ENCODE measurements at places on chromosomes 11 and 22. TPM values are rescaled to one million over a fixed set of nuclear protein-coding genes. Genes with fewer than 3 reads are reported as not detected.
A peak's percentile ranks its signal among the peaks of the same experiment; 100 is the strongest.

DNA sequence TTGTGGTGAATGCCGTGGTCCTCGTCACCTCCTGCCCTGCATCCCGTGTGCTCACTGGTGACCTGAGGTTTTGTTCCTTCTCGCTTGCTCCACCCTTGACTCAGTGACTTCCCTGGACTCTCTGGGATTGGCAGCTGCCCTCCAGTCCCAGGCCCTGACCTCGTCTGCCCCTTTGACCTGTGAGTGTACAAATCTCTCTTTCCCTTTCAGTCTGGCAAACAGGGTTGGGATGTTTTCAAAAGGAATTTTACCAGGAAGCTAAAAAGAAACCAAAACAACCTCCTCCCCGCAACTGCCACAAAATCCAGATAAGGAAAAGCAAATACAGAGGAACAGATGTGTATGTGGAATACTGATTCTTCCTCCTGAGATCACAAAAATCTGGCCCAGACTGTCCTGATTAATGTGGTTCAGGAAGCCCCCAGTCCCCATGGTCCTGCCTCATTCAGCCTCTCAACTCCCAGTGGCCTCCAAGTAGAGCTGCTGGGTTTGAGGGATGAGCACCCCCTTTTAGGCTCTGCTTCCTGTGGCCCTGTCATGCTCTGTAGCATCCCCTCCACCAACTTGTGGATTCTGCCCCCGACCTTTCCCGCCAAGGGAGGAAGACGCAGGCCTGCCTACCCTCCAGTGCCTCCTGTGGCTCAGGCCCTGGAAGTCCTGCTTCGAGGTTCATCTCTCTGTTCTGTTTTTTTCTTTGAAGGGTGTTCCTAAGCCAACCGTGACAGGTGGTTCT is 15.2 kb downstream of the ROBO4 start:
- DNase-seq = peak; percentile 15

- DNase-seq = no peak
Observed at GRCh38 chr11:19432370-19433061, 191.8 kb upstream of the E2F8 start.

The MN1 gene
- 4.2 TPM for total RNA-seq

- no peak for DNase-seq
Observed at GRCh38 chr11:57801183-57801485, 39.5 kb downstream of the CTNND1 start.

DNA sequence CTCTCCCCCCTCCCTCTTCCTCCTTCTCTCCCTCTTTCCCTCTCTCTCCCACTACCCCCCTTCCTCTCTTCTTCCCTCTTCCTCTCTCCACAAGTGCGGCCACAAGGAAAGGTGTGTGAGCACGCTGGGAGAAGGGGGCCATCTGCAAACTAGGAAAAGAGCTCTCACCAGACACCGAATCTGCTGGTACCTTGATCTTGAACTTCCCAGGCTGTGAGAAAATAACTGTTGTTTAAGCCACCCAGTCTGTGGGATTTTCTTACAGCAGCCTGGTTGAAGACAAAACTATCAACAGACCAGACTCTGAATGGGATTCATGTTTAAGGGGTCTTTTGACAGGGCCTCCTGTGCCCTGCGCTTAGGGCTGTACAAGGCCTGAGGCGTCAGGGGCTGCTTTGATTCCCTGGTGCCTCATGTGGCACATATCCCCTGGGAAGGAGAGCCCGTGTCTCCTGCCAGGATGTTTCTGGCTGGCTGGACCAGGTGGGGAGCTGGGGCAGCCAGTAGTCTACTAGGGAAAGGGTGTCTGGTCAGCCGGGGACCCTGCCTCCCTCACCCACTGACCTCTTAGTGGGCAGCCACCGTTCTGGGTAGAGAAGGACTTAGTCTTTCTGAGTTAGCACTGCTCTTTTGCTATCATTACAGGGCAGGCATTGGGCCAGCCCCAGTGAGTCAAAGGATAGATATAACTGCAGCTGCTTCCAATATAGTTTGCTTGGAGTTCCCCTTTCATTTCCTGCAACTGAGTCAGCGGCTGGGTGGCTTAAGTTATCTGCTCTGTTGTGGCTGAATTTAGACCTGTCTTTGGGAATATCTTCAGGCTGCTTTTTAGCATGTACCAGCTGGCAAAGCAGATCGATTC is 6.2 kb downstream of the PANX1 start:
- DNase-seq = peak; percentile 86

GRCh38 chr11:128731041-128731663 is 37.3 kb downstream of the FLI1 start:
- no peak for DNase-seq

DNA sequence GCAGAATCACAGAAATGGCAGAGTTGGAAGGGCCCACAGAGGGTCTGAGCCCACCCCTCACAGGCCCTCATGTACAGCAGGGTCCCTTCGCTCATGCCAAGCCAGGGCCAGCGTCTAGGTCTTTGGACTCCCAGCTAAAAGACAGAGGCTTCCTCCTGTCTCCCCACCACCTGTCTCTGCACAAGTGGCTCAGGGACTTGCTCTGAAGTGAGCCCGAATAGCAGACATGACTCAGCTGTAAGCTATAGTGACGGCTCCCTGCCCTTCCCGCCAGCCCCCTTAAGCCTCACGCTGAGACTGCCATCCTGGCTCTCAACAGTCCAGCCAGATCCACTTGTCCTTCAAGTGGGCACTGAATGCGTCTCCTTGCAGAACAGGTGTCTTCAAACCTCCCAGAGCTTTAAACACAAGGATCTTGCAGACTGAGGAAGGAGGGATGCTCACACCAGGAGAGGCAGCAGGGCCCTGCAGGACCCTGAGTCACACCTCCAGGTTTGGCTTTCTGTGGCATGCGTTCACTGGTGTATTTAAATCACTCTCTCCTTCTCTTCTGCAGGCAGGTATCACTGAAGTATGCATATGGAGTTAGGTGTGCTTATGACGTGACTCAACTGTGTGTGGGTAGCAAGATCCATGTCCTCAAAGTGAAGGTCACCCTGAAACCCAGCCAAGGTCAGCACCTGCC is 154.9 kb downstream of the CACNA1I start:
- DNase-seq = no peak

Measured in heart left ventricle (tissue), 16 donors.